ENCODE measurements at places on chromosomes 1 and 21. TPM values are rescaled to one million over a fixed set of nuclear protein-coding genes. Genes with fewer than 3 reads are reported as not detected.

DNA sequence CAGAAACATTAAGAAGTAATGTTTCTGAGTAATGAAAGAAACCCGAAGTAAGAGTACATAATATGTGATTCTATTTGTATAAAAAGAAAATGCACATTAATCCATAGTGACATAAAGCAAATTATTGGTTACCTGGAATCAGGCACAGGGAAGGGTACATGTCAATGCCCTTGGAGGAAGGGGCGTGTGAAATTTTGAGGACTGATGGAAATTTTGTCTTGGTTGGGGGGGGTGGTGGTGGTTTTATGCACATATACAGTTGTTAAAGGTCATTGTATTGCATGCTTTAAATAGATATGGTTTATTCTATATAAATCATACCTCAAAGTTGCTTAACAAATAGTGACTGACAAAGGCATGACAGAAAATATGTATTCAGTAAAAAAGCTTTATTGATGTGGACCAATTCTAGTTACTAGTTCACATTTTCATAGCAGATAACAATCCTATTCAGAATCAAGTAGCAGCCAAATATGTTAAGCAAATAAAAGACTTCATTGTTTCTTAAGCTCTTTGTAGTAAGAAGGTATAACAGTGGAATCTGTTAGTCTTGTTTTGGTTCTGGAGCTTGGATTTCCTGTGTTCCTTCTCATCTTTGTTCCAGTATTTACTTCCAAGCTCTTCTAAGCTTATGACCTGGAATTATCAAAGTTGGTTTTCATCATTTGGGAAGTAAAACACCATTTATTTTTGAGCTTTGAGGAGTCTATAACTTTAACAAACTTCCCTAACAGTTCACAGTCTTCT is 15.1 kb downstream of the BACH1 start:
- H3K36me3 ChIP-seq: no peaks in the 10 kb centered on the region
- H3K4me1 ChIP-seq: peaks cover 32% of the 10 kb centered on the region
- H3K27ac ChIP-seq: no peak overlapping the region
- DNase-seq: no peak
- no peak overlapping the region for H3K4me3 ChIP-seq

GRCh38 chr1:24827379-24828135 is 82.3 kb downstream of the CLIC4 start:
- H3K27me3 ChIP-seq: no peaks in the 10 kb centered on the region
- no peak for DNase-seq
- H3K4me3 ChIP-seq: no peak overlapping the region
- H3K36me3 ChIP-seq: no peaks in the 10 kb centered on the region
- H3K27ac ChIP-seq: peak overlapping the region; percentile 7

- H3K36me3 ChIP-seq: no peaks in the 10 kb centered on the region
- no peak overlapping the region for H3K27ac ChIP-seq
- no peaks in the 10 kb centered on the region for H3K27me3 ChIP-seq
- no peak for DNase-seq
Measured at GRCh38 chr1:177145106-177146070, 19.1 kb downstream of the ASTN1 start.

GRCh38 chr1:25780318-25781129 is 19.5 kb upstream of the SELENON start:
- H3K27ac ChIP-seq: no peak overlapping the region
- H3K4me1 ChIP-seq: peaks cover 2% of the 10 kb centered on the region
- H3K36me3 ChIP-seq: peaks cover 13% of the 10 kb centered on the region
- no peak for DNase-seq

GRCh38 chr21:34986561-34987500 is 62.3 kb downstream of the RUNX1 start:
- no peak overlapping the region for H3K27ac ChIP-seq
- no peak overlapping the region for H3K4me3 ChIP-seq
- peaks cover 4% of the 10 kb centered on the region for H3K4me1 ChIP-seq
- DNase-seq: no peak

- no peak overlapping the region for H3K4me3 ChIP-seq
- peaks cover 22% of the 10 kb centered on the region for H3K4me1 ChIP-seq
- H3K27me3 ChIP-seq: no peaks in the 10 kb centered on the region
Measured at GRCh38 chr1:220827445-220828178, 40.9 kb downstream of the MTARC1 start.

GRCh38 chr1:115364046-115364779 is 26.2 kb upstream of the NGF start:
- no peak overlapping the region for H3K4me3 ChIP-seq
- H3K27me3 ChIP-seq: no peaks in the 10 kb centered on the region
- no peaks in the 10 kb centered on the region for H3K36me3 ChIP-seq
- H3K4me1 ChIP-seq: peaks cover 13% of the 10 kb centered on the region
- DNase-seq: no peak

DNA sequence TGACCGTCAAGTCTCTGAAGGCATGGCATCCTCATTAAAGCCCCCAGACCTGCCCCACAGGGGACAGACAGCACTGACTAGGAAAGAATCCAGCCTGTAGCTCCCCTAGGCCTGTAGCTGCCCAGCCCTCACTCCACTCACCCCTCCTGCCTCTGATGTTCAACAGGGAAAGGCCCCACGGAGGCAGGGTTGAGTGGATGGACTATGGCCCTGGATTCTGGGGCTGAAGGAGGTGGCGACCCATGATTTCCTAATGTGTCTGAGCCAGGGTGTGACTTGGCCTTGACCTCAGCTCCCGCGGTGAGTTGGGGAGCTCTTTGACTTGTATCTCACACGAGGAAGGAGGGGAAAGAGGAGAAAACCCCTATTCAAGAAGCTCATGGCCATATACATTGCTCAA is 238.5 kb upstream of the CSF3R start:
- no peak overlapping the region for H3K4me3 ChIP-seq
- no peaks in the 10 kb centered on the region for H3K4me1 ChIP-seq
- no peaks in the 10 kb centered on the region for H3K27me3 ChIP-seq
- no peak for DNase-seq

The RPTN gene
- not detected for total RNA-seq

The KRTAP19-1 gene
- not detected for total RNA-seq

The LTN1 gene
- 23.4 TPM for total RNA-seq

Measured in thoracic aorta (tissue), 2 donors.